ENCODE measurements at places on chromosomes 7 and 10.

- DNase-seq: no peak
Observed at GRCh38 chr10:72552857-72553256, 73.0 kb downstream of the MICU1 start.

DNA sequence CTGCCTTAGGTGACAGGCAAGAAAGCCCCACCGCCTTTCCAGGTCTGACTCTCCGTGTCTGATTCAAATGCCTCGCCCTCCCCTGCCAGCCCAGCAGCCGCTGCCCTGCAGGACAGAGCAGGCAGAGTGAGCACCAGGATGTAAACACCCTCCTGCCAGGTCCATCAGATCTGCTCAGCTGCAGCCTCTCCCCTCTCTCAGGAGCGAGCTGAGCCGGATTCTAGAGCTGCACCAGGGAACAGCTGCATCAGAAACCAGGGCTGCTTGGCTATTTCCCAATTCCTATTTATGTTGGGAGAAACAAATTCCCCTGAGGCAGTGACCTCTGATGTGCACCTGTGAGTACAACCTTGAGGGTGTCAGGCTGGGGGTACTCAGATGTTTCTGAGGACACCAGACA lies 121.5 kb upstream of the ZMIZ1 start:
- DNase-seq: no peak

- DNase-seq: no peak
Observed at GRCh38 chr7:83918142-83918541, 269.2 kb upstream of the SEMA3E start.

DNA sequence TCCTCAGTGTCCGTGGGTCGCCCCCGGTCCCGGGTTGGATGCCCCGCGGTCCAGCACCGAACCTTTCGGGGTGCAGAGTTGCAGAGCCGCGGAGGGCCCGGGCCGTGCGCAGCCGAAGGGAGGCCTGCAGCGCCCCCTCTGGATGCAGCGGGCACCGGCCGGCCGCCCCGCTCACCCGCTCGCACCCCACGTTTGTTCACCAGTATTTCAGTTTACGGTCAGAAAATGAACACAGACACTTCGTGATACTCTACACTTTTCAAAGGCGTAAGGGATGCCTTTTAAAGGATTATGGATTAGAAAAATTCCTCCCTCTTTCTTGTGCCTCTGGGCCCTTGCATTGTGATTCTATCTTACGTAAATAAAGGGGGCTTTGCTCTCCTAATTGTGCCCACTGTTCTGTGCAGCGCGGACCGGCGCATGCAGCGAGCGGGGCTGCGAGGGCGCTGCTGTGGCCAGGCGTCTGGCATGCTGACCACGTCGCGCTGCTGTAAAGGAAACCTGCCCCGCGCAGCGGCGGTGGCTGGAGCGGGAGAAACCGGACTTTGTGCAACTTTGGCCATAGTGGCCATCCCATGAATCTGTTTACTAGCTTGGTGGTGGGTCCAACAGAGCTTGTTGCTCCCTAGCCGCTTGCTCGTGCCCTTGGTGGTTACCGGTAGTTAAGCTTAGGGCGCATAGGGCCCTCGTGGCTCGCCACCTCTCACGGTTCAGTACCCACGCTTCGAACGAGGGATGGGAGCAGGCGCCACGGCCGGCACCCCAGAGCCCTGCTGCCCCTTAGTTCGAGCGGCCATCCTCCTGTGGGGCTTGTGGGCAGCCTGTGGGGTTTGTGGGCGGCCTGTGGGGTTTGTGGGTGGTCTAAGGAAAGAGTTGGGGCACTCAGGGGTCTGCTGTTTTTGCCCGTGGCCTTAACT lies 739 bp upstream of the MEST start:
- peak; percentile 53 for DNase-seq

GRCh38 chr7:140877249-140877524 lies 47.5 kb downstream of the BRAF start:
- no peak for DNase-seq

DNA sequence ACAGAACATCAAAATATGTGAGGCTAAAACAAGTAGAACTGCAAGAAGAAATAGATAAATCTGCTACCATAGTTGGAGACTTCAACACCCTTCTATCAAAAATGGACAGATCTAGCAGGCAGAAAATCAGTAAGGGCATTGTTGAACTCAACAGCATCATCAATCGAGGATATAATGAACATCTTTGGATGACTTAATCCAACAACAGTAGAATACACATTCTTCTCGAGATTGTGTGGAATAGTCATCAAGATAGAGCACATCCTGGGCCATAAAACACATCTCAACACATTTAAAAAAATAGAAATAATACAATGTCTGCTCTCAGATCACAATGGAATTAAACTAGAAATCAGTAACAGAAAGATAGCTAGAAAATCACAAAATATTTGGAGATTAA lies 9.9 kb downstream of the IGFBP1 start:
- no peak for DNase-seq

DNA sequence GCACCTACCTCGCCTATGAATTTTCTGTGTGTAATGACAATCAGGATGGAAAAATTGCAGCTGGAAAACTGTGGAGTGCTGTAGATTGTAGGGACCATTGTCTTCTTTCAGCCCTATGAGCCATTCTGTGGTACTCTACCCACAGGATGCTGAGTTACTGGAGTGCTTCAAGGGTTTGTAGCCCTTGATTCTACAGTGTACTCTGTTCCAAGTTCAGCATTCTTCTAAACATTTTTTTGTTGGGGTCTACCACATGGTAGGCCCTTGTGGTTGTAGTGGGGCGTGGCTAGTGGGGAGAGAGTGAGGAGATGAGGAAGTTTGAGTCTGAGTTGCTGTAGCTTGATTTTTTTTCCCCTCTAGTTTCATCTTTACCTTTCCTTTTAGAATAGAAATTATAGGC lies 33.5 kb downstream of the REEP3 start:
- no peak for DNase-seq

DNA sequence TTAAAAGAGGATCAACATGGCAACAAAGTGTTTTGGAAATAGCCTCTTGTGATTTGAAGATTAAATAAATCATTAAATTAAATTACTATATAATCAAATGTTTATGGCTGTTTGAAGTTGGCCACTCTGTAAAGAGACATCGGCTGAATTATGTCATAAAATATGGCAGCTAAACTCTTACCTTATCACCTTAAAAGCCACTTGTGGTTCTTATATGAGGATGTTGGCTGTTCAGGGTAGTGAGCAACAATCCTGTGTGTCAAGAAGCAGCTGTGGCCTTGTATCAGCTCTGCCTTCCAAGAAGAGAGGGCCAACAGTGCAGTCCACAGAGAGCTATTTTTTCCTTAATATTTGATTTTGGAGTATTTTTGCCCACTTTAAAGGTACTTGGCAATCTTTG lies 113.4 kb upstream of the CDK6 start:
- no peak for DNase-seq

- DNase-seq: no peak
Observed at GRCh38 chr10:44004913-44005787, 356.5 kb upstream of the ZNF32 start.

DNA sequence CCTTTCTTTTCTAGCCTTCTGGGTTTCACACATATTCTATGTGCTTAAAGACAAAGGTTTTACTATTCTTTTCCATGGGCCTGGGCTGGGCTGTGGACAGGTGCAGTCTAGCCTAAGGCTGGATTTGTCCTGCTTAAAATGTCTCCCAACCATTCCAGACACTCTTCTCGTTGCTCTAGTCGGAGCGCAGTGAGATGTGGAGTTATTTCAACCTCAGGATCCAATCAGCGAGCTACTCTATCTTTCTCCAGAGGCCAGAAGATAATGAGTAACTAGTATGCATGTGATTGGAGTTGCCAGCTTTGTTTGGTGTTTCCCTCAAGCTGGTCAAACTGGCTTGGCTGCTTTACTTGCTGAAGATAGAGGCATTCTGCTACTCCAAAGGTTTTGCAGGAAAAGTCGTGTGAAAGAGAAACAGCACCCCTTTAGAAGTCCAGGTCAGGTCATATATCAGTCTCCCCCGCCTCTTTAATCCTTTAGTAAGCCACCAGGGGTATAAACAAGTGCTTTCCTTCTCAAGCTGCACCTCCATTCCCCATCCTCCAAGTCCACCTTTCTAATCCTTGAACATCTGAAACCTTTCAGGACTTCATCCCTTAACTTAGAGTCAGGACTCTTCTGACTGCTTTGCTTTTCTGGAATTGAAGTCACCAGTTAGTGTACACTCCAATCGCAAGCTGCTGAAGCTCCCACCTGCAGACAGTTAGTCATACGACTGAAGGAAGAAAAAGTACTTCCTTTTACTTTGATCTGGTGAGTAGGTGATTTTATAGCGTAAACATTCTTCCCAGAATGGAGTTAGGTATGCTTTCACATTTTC lies 78.8 kb downstream of the DNMBP start:
- DNase-seq: peak; percentile 70

DNA sequence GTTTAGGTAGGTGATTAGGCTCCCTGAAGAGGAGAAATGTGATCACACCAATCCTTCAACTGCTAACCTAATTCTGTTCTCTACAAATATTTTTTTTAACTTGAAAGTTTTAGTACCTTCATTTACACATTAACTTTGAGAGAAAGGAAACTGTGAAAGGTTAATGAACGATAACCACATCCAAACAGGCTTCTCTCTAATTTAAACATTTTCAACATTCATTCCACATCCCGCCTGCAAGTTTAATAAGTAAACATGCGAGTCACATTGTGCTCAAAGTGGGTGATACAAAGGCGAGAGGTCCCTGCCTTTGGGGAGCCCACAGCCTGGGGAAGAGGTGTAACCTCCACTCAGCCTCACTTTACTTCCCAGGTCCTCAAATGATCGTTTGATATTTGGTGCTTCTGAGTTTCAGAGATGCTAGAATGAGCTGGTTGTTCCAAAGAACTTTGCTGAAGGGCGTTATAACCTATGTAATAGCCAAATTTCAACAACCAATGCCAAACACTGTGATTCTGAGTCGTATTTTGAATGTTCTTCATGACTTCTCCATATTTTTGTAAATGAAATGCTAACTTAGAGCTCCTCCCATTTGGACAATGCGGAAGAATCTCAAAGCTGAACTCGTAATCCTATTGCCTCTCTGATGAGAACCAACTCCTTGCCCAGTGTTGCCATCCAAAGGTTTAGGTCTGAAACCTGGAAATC lies 47.5 kb downstream of the DENND2A start:
- DNase-seq: no peak

- DNase-seq: no peak
Observed at GRCh38 chr7:104956753-104957450, 57.1 kb upstream of the KMT2E start.

DNA sequence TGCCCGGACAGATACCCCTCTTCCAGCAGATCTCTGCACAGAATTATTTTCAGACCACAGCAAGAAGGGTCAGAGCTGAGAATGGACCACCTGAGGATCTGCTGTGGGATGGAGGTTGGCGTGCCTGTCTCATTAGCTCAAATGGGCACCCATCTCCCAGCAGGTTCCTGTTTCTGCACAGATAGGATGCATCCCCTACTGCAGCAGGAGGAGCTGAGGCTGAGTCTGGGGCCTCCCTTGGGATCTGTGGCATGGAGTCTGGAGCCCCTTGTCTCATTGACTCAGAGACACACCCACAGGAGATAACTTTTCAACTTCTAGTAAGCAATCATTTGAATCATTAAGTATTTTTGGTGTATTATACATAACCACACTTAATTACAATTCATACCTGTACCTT lies 212.7 kb downstream of the ADK start:
- DNase-seq: no peak

DNA sequence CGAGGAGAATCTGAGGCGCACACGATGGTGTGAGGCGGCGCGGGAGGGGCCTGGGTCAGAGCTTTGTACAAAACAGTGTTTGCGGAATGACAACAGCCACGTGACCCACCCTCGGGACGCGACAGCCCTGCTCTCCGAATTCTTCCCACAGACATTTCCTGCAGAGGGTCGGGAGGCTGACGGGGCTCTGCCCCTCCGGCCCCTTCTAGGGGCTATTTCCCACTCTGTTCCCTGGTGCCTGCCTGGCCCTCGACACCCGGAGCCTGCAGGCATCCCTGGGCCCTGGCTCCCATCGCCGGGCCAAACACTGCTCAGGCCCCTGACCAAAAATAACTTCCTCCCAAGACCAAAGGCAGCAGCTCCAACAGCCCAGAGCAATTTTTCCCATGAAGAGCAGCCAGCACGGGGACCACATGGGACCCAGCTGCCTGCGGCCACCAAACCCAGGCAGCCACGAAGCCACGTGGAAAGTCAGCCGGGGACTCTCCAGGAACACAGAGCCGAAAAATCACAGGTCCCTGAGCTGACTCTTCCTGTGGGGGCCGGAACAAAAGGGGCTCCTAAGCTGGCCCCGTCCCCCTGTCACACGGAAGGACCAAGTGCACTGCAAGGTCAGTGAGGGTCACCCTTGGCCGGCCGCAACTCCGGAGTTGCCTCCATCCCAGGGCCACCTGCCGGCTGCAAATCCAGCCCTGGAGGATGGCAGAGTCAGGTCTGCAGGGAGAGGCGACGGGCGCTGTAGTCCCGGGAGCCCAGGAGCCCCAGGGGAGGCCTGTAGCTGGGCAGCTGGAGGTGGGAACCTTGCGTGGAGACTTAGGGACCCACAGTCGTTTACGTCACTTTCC lies 42.0 kb downstream of the PAPOLB start:
- no peak for DNase-seq

DNA sequence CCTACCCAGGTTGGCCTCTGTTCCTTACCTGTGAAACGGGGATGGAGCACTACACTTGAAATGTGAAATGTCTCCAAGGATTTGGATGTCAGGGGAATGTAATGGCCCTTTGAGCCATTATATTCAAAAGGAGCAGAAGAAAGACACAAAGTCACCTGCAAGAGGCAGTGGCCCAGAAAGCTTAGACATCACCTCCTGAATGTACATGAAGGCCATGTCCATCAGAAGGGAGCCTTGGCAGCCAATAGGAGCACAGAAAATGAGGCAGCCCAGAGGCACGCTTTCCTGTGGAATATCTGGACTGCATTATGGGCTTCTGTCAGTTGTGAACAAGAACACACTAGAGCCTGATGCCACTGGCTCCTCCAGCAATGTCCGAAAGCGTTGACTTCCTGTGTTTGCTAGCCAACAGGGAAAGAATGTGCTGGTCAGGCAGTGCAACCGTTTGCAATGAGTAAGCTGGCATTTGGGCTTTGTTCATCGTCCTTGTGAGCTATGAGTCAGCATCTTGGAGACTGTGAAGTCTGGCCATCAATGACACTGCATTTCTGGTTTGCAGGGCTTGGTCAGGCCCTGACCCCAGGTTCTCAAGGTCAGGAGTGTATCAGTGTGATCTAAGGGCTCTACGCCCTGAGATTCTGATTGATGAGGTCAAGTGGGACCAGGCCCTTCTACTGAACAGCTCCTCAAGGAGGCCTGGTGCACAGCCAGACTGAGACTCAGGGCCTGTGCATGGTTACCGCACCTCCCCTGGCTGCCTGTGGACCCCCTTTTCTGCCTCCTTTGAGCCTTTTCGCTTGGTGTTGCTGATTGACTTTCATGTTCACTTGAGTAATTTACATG lies 222.4 kb downstream of the RPS24 start:
- DNase-seq: no peak

GRCh38 chr7:120994512-120995410 lies 6.2 kb downstream of the CPED1 start:
- DNase-seq: no peak

DNA sequence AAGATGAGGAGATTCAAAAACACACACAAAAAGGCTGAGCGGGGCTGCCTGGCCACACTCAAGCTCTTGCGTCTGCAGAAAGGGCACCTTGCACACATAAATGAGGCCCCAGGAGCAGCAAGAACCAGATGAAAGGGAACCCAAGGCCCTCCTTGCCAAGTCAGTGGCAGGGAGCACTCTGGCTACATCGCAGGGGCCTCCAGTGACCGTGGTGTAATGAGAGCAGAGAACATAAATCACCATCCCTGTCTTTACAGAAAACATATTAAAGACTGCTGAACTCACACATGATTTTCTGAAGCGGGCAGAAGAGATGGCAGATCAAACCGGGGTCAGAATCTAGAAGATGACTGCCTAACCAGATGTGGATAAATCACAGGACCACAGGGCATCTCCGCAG lies 80.5 kb downstream of the SLIT1 start:
- DNase-seq: no peak
